LHCN-M2 (cell line): ENCODE measurements at places on chromosomes 13 and 19.
A peak's percentile ranks its signal among the peaks of the same experiment; 100 is the strongest.

GRCh38 chr19:54518844-54519243 lies 16.2 kb downstream of the LAIR2 start:
- DNase-seq, result peak; percentile 92

DNA sequence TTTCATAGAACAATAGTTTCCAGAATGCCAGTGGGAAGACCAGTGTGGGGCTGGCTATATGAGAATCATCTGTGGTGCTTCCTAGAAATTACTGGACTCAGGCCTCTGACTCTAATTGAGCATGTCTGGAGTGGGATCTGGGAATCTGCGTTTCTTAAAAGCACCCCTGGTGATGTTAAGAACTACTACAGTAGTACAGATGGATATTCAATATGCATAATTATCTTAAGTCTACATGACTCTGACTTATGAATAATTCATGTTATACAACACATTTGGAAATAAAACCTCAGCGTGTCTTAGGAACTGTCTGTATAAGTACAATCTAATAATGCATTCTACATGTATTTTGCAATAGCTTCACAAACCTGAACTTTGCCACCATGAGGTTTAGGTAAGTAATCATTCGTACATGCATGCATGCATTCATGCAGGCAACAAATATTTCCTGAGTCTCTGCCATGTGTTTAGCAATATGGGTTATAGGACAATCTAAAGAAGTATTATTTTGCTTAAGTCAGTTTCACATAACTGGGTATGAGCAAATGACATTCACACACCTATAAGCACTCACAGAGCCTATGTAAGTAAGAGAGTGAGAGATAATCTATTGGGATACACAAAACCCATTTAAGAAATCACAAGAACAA lies 62.0 kb downstream of the EPSTI1 start:
- DNase-seq, result no peak

- no peak for DNase-seq
These were observed 132.6 kb downstream of the COG6 start for GRCh38 chr13:39788102-39788501.

DNA sequence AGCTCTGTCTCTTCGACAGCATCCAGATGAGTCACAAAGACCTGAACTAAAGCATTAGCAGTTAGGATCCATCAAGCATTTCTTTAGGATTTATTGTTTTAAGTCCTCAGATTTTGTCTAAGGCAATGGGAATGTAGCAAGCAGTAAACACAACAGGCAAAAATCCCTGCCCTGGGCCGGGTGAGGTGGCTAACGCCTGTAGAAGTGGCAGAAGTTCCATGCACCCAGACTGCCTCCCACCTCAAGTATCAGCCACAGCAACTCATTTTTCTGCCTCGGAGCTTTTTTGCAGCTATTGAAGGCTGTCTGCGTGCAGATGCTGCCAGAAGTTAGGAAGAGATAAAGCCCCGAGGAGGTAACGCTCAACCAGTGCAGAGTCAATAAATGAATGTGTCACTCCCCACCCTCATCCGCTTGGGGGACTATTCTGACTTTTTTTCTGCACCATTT lies 47.1 kb upstream of the MRI1 start:
- DNase-seq, result no peak

- DNase-seq, result no peak
These were observed 5.8 kb upstream of the OPA3 start for GRCh38 chr19:45590300-45591003.
